ENCODE measurements at places on chromosomes 5 and 9. TPM values are rescaled to one million over a fixed set of nuclear protein-coding genes. Genes with fewer than 3 reads are reported as not detected.

- no peak for DNase-seq
- peaks cover 3% of the 10 kb centered on the region for H3K4me1 ChIP-seq
- H3K4me3 ChIP-seq, result no peak overlapping the region
- H3K27ac ChIP-seq, result no peak overlapping the region
- H3K36me3 ChIP-seq, result no peaks in the 10 kb centered on the region
These were observed 447.8 kb downstream of the ENC1 start for GRCh38 chr5:74192606-74193299.

- no peak for DNase-seq
- H3K36me3 ChIP-seq, result peaks cover 34% of the 10 kb centered on the region
- peak overlapping the region; percentile 19 for H3K4me3 ChIP-seq
- peak overlapping the region; percentile 100 for H3K27ac ChIP-seq
These were observed 27.8 kb downstream of the PCDHGC5 start for GRCh38 chr5:141516672-141517025.

DNA sequence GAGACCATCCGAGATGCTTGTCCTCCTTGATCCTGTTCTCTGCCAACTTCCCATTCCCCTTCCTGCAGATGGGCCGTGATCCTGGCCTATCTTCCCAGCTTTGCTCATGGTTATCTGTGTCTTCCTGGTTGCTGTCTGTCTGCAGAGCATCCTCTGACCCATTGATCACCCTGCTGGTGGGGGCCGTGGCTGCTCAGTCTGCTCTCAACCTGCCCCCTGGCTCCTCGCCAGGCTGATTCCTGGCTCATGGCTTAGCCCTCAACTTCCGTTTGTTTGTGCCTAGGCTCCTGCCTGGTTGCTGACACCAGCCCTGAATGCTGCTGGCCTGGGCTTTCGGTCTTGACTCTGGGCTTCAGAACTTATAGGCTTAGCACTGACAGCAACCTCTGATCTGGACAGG, 67.1 kb upstream of the SMIM15 start:
- H3K4me1 ChIP-seq, result no peaks in the 10 kb centered on the region
- H3K27me3 ChIP-seq, result no peaks in the 10 kb centered on the region
- no peak overlapping the region for H3K27ac ChIP-seq
- H3K4me3 ChIP-seq, result no peak overlapping the region
- DNase-seq, result no peak
- H3K36me3 ChIP-seq, result no peaks in the 10 kb centered on the region

DNA sequence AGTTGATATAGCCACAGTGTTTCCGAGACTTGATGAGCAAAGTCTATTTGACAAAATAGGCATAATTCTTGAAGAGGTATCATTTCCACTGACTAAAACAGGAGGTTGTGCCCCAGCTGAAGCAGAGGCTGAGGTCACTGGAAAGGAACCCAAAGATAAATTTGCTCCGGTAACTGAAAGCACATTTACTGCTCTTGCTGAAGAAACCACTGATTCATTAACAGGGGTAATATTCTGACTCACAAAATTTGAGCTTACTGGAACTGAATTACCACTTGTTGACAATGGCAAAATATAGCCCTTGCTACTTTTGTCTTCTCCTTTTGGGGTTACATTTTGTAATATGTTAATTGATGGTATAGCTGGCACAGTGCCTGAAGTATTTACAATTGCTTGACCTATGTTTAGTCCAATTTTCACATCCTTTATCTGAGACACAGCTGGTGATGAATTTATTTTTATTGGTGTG, 30.2 kb downstream of the MLANA start:
- H3K36me3 ChIP-seq, result peaks cover 35% of the 10 kb centered on the region
- H3K4me1 ChIP-seq, result no peaks in the 10 kb centered on the region
- no peak for DNase-seq
- H3K27me3 ChIP-seq, result no peaks in the 10 kb centered on the region
- no peak overlapping the region for H3K4me3 ChIP-seq
- H3K27ac ChIP-seq, result no peak overlapping the region

- peaks cover 48% of the 10 kb centered on the region for H3K36me3 ChIP-seq
- H3K4me1 ChIP-seq, result peaks cover 3% of the 10 kb centered on the region
- no peak overlapping the region for H3K4me3 ChIP-seq
- H3K27me3 ChIP-seq, result no peaks in the 10 kb centered on the region
- no peak overlapping the region for H3K27ac ChIP-seq
- no peak for DNase-seq
These were observed 49.6 kb downstream of the APC start for GRCh38 chr5:112787261-112787660.

Gene HAPLN1
- not detected for total RNA-seq

- H3K27me3 ChIP-seq, result peaks cover 2% of the 10 kb centered on the region
- H3K27ac ChIP-seq, result no peak overlapping the region
- H3K4me1 ChIP-seq, result peaks cover 28% of the 10 kb centered on the region
- no peak for DNase-seq
These were observed 1.1 kb downstream of the EIF4E1B start for GRCh38 chr5:176631383-176632200.

Gene LTC4S
- 2.3 TPM for total RNA-seq

- DNase-seq, result no peak
- no peaks in the 10 kb centered on the region for H3K36me3 ChIP-seq
- no peak overlapping the region for H3K27ac ChIP-seq
- H3K27me3 ChIP-seq, result no peaks in the 10 kb centered on the region
- no peak overlapping the region for H3K4me3 ChIP-seq
These were observed 1.6 kb upstream of the CD274 start for GRCh38 chr9:5448461-5449435.

DNA sequence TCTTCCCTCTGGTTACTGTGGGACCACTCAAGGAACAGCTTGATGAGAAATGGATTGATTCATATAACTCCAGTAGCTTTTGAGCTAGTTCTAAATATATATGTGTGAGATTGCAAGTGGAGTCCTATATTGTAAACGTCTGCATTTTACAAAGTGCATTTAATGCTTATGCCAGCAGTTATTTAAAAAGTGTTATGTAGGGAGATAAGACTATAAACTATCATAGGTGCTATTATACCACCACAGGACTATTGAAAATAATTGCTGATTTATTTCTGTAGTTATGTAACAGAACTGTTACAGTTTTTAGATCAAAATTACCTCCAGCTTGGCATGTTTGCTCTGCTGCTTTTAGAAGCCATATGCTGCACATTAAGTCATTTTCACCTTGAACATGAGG, 36.2 kb downstream of the PTCD2 start:
- H3K4me1 ChIP-seq, result no peaks in the 10 kb centered on the region
- no peak overlapping the region for H3K4me3 ChIP-seq
- H3K27ac ChIP-seq, result no peak overlapping the region
- peaks cover 44% of the 10 kb centered on the region for H3K36me3 ChIP-seq
- H3K27me3 ChIP-seq, result no peaks in the 10 kb centered on the region

Gene TAF11L9
- total RNA-seq, result not detected

- no peak overlapping the region for H3K27ac ChIP-seq
- no peaks in the 10 kb centered on the region for H3K27me3 ChIP-seq
- H3K36me3 ChIP-seq, result no peaks in the 10 kb centered on the region
These were observed 45.5 kb downstream of the RASA1 start for GRCh38 chr5:87313216-87313615.

GRCh38 chr5:6556089-6556801, 76.6 kb downstream of the NSUN2 start:
- H3K36me3 ChIP-seq, result no peaks in the 10 kb centered on the region
- no peaks in the 10 kb centered on the region for H3K4me1 ChIP-seq
- no peak overlapping the region for H3K4me3 ChIP-seq

Gene IFNA2
- not detected for total RNA-seq

- no peaks in the 10 kb centered on the region for H3K4me1 ChIP-seq
- DNase-seq, result no peak
- H3K27ac ChIP-seq, result no peak overlapping the region
- H3K27me3 ChIP-seq, result no peaks in the 10 kb centered on the region
These were observed 3.7 kb downstream of the CDH6 start for GRCh38 chr5:31197183-31197582.

DNA sequence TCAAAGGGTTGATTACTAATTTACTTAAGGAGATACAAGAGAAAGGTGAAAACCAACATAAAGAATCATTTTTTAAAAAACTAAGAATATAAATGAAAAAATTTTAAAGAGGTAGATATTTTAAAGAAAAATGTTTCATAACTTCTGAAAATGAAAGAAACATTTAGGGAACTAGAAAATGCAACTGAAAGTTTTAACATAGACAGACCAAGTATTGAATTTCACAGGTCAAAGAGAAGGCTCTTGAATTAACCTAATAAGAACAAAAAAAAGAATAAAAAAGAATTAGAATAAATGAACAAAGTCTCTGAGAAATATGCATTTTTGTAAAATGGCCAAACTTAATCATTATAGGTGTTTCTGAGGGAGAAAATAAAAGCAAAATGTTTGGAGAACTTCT, 16.1 kb upstream of the FAM174A start:
- no peaks in the 10 kb centered on the region for H3K27me3 ChIP-seq
- H3K27ac ChIP-seq, result no peak overlapping the region
- no peaks in the 10 kb centered on the region for H3K36me3 ChIP-seq
- H3K4me3 ChIP-seq, result no peak overlapping the region
- H3K4me1 ChIP-seq, result no peaks in the 10 kb centered on the region

All from Karpas-422 (cell line).